ENCODE measurements at places on chromosomes 5 and 9. TPM values are rescaled to one million over a fixed set of nuclear protein-coding genes. Genes with fewer than 3 reads are reported as not detected.

GRCh38 chr5:56155992-56156584 lies 77.0 kb downstream of the ANKRD55 start:
- DNase-seq: no peak

GRCh38 chr5:3613726-3614125 lies 18.1 kb downstream of the IRX1 start:
- DNase-seq: no peak

DNA sequence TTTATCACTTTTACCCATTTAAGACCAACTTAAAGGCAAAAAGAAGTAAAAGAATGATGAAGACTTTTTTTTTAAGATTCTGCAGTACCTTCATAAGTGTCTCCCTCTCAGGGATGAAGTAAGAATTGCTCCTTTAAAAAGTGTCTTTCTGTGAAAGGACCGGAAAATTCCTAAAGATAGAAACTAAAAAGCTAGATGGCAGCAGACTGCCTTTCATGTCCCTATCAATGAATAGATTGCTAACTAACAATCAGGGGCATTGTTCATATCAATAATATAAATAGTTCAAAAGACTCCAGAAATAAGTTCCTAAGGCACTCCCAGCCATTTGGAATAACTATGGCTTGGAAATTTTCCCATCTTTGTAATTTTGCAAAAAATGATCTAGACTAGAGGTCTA lies 558.0 kb downstream of the PDE4D start:
- no peak for DNase-seq

The FAM200C gene
- 6.3 TPM for total RNA-seq

DNA sequence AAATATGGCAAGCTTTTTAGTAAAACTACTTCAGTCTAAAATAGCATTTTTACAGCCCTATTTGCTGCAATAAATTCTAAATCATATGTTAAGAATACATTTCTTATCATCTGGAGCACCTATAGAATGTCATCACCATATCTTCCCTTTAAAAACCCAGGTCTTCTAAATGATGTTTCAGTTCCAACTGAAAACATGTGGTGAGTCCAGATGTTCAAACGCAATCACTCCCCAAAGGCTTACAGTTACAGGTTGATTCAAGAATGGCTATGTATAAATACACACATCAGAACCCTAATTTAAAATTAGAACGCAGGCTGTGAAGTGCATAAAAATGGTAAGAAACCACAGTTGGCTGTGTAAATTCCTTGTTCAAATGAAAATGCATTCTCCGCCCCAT lies 796.3 kb downstream of the MAT2B start:
- DNase-seq: no peak

DNA sequence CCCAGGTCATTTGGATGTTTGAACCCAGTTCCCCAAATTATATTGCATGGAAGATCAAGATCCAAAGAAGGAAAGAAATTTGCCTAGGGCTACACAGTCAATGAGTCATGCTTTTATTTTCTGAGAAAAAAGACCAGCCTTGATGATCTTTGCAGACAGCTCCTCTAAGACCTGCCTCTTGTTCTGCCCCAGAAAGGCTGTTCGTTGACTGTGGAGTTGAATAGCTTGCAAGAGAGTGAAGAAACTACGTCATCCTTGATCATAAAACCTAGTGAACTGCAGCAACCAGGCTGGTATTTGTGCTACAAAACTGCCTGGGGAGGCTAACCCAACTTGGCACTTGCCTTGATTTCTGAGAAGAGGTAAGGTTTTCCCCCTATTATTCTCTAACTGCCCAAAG lies 263.9 kb downstream of the PAPPA start:
- DNase-seq: no peak

- no peak for DNase-seq
Measured at GRCh38 chr9:81427870-81428269, 261.5 kb downstream of the TLE1 start.

DNA sequence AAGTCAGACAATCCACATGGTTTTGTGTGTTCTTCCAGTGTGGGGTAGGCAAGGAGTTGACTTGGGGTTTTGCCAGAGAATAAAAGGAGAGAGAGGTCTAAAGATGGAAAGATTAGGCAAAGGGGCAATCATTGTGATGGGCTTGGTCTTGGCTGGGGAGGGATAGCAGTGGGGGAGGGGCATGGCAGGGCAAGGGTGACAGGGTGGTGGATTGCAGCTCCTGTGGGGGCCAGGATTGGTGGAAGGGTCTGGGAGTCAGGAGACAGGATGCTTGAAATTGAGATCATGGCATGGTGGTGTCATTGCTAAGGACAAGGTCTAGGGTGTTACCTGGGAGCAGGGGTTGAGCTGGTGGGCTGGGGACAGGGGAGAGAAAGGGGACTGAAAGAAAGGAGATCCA lies 57.6 kb downstream of the ZNF618 start:
- DNase-seq: no peak

DNA sequence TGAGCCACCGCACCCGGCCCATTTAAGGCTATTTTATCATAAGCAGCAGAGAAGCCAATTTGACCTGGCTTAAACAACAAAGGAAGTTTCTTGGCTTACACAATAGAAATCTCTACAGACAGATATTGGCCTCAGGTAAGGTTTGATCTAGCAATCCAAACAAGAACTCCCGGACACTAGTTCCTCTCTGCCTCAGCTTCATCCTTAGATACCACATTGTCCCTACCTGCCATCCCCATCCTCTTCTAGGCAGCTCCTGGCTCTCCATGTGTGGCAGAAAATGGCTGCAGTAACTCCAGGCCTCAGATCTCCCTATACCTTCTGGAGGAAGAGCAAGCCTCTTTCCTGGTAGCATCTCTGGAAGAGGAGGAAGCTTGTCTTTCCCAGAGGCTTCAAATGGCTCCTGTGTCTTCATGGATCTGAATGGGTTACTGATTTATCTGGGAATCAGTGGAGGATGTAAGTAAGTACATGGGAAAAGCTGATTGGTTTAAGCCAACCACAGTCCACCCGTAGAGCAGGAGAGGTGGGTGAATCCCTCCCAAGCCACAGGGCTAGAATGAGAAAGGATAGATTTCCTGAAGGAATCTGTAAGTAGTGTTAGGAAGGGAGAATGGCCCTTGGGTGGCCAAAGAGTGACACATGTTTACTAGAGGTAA lies 26.7 kb upstream of the AOPEP start:
- no peak for DNase-seq

DNA sequence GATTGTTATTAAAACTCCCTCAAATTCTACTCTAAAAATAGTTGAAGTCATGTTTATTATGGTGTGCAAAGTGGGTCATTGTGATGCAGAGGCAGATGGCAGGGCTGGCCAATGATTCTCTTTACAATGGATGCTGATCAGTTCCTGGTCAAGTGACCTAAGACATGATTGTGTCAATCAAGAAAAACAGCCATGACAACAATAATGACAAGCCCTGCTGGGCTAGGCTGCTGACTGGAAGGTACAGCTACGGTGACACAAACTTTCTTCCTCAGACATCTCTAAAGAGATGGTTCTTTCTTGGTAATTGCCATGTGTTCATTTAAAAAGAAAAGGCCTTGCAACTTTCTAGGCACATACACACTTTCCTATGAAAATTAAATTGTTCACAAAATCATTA lies 3.6 kb downstream of the SLC24A2 start:
- no peak for DNase-seq

- no peak for DNase-seq
Measured at GRCh38 chr5:123087173-123088030, 1.6 kb upstream of the PRDM6 start.

The SPATA31A3 gene
- not detected for total RNA-seq

The DAB2IP gene
- 56.4 TPM for total RNA-seq

- DNase-seq: no peak
Measured at GRCh38 chr5:85293145-85293785, 908.6 kb upstream of the EDIL3 start.

- no peak for DNase-seq
Measured at GRCh38 chr9:76733096-76733495, 31.1 kb upstream of the PCA3 start.

The LVRN gene
- total RNA-seq: 10.6 TPM

GRCh38 chr9:16100537-16101091 lies 547.8 kb downstream of the CCDC171 start:
- DNase-seq: peak; percentile 72

DNA sequence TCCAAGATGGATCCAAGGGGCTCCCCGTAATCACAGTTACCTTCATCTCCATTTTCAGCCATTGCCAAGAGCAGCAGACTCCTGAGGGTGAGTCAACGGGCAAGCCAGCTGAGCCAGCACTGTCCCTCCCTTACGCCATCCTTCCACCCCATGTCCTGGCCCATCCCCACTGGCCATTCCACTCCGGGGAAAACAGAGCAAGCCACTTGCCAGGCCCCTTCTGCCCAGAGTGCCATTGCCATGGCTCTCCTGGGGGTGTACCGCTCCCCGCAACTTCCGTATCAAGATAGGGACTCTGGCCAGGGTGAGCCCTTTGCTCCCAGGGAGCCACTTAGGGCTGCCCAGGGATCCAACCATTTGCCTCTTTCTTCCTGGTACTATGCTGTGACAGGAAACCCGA lies 48.9 kb upstream of the CDKN2AIPNL start:
- DNase-seq: no peak

DNA sequence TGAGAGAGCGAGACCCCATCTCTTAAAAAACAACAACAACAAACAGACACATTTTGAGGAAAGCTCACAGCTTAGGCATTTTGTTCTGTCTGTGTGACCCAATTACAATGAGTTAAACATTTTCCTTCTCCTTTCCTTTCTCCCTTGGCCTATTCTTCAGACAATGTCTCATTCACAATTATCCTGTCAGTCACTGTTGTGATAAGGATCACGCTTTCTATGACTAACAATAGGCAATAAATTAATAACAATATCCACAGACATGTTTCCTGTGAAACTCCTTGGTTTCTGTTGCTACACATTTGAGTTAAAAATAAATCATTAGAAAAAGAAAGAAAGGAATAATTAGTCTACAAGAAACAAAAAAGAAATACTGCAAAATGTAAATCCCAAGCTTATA lies 19.8 kb upstream of the CARTPT start:
- no peak for DNase-seq

- DNase-seq: no peak
Measured at GRCh38 chr5:165173651-165174050, 1668.2 kb downstream of the MAT2B start.

DNA sequence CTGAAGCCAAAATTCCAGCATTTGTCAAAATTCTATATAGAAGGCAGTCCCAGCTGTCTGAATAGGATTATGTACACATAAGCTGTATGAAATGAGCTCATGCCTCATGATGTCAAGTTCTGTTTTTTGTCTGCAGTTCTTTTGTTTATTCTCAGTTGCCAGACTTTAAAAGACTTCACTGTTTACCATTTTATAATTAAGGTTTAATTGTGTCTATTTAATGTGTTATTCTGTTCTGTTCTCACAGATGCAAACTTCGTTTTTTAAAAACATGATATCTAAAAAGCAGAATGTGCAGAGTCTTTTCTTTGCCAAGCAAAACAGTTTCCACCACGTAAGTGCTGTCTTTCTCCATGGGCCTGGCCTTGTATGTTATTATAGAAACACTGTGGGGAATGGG lies 31.1 kb downstream of the ERAP1 start:
- DNase-seq: no peak

The ARHGEF37 gene
- 53.0 TPM for total RNA-seq

The TNFSF15 gene
- 0.78 TPM for total RNA-seq

DNA sequence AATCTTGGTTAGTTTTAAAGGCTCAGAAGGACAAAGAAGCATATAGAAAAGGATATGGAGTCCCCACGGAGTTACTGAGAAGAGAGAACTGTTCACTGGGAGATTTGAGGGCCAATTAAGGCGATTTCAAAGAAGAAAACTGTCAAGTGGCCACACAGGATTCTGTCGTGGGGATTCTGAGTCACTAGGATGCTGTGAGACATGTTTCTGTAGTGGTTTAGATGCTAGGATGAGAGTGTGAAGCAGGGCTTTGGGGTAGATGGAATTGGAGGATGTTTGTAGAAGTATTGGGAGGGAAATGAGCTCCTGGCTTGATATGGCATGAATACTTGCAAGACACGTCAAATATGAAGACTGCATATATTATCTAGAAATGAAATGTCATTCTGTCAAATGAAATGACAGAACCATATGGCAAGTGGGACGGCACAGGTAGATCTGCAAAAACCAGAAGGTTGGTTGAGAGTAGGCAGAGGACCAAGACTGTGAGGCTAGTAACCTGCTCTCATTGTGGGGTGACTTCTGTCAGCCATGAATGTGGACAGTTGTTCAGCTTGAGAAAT lies 136.3 kb upstream of the SPRY4 start:
- DNase-seq: no peak

DNA sequence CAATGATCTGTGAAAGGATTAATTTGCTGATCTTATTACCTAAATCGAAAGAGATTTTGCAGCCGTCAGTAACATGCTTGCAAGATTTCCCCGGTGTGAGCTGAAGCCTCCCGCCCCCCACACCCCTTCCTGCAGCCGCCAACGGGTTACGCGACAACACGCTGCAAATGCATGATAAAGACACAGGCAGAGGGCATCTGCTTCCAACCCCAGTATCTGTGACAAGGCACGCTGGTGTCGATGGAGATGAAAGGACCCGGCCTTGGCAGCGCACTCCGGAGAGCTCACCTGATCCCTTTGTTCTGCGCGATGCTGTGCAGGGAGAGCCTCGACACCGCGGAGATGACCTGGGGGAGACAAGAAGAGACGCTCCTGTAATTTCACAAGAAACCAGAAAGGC lies 122.9 kb upstream of the SARDH start:
- no peak for DNase-seq

DNA sequence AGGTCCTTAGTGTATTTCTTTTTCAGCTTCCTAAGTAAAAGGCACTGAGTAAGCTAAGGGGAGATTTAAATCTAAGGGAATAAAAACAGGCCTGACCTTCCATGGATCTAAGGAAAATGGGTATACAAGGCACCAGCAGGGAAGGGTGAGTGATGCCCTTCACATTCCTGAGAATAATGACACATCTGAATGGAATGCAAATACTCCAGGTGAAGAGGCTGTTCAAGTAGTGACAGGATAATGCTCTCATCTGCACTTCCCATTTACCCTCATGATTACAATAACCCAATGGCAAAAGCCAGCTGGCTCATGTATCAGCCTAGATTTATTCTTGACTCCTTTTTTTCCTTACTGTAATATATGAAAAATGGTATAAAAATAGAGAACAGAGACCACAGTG lies 216.2 kb upstream of the ACTBL2 start:
- no peak for DNase-seq

The IL6ST gene
- total RNA-seq: 368 TPM

DNA sequence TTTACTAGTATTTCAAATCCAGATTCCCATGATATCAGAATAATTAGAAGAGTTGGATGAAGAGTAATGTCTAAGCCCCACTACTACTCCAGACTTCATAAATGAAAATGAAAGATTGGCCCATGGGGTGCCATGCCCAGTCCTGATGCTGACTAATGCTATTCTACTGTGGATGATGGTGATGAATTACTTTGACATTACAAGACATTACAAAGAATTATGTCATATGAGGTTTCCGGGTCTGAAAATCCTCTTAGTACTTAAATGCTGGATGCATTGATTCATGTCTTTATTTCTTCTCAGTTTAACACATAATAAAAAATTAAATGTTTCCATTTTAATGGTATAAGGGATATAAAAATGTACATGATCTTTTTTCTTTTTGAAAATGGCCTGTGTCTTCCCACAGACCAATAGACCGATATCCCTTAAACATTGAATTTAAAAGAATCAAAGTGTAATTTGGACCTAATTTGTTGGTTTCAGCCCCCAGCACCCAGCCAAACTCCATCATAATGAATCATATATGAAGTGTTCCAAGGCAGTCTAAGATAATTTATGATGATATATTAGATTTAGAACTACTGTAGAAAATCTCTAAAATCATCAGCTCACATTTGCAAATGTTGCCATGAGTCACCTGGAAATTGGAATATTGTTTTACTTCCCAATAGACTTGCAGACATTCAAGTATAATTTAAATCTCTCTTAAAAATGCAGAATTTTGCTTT lies 223.6 kb upstream of the SGCD start:
- no peak for DNase-seq

Data from tibial nerve (tissue), 4 donors.